ENCODE measurements at places on chromosomes 4 and X.

GRCh38 chr4:112908511-112908910 is 140.9 kb upstream of the ANK2 start:
- DNase-seq, result no peak

DNA sequence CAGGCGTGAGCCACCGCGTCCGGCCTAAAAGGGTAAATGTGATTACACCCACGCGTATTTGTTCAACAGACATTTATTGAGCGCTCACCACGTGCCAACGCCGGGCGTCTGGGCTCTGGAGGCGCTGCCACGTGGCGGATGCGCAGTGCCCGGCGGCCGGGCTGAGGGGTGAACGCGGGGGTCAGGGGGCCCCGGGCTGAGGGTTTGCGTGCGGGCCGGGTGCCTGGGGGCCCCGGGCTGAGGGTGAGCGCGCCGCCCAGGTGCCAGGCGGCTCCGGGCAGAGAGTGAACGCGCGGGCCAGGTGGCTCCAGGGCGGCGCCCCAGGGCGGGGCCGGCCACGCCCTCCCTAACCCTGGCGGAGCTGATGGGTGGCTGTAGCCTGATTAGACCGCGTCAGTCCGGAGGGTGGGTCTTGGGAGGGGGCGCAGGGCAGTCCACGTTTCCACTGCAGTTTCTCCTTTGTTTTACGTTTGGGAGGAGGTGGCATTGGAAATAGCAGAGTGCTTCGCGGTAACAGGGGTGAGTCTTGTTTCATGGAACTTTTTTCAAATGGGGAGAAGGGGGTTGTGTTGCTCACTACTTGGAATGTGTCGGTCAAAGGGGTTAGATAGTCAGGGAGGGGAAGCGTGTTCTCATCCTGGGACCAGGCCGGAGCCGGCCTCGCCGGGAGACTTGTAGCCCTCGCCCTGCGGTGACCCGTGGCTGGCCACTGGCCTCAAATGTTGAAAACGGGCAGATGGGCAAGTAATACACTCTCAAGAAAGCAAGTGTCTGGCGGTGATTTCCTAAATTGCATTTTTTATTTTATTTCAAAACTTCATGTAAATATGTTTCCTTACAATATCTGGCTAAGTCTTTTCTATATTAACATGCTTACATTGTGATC is at the start of gene ZFP42:
Gene ZFP42, plus strand, starts transcription at position 450 of the 886 bp plus-strand sequence. CDS start 7,037 bp downstream, outside the sequence.
- no peak for DNase-seq

GRCh38 chr4:70449220-70449619 is 22.8 kb upstream of the MUC7 start:
- no peak for DNase-seq

DNA sequence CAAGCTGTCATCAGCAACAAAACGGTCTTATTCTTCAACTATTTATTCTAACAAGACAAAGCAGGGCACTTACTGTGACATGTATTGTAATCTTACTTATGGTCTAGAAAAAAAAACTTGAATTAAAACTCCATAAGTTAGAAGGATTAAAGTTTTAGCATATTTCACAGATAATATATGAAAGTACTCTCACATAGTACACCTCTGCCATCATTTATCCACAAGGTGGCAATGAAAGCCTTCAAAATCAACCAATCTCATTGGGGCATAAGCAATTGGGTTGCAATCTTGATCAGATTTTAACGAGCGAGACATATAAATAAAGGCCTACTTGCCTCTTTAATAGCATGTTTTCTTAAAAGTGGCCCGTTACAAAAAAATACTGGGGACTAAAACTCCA is 1382.9 kb downstream of the FAM133A start:
- no peak for DNase-seq
